T1000 (cell line): ENCODE measurements at places on chromosomes 6 and 20.
A peak's percentile ranks its signal among the peaks of the same experiment; 100 is the strongest.

DNA sequence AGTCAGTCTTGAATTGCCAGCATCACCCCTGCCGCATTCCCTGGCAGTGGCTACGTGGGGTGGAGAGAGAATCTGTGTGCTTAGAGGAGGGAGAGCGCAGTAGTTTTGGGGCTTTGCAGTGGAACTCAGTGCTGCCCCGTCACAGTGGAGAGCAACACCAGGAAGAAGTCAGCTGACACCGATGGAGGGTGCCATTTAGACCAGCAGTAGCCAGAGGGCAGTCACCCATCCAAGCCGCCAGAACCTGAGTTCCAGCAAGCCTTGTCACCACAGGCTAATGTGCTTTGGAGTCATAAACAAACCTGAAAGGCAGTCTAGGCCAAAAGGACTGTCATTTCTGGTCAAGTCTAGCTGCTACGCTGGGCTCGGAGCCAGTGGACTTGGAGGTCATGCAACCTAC lies 22.0 kb upstream of the PERP start:
- DNase-seq: no peak

DNA sequence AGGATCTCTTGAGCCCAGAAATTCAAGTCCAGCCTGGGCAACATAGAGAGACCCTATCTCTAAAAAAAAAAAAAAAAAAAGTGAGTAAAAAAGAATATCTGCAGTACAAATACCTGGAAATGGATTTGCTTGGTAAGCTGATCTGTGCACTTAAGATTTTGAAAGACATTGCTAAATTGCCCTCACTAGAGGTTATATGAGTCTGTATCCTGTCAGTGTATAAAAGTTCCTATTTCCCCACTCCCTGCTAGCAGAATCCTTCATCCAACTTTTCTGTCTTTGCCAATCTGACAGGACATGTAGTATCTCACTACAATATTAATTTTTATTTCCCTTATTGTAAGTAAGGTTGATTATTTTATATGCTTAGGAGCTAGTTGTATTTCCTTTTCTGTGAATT lies 36.1 kb downstream of the BICRAL start:
- no peak for DNase-seq

DNA sequence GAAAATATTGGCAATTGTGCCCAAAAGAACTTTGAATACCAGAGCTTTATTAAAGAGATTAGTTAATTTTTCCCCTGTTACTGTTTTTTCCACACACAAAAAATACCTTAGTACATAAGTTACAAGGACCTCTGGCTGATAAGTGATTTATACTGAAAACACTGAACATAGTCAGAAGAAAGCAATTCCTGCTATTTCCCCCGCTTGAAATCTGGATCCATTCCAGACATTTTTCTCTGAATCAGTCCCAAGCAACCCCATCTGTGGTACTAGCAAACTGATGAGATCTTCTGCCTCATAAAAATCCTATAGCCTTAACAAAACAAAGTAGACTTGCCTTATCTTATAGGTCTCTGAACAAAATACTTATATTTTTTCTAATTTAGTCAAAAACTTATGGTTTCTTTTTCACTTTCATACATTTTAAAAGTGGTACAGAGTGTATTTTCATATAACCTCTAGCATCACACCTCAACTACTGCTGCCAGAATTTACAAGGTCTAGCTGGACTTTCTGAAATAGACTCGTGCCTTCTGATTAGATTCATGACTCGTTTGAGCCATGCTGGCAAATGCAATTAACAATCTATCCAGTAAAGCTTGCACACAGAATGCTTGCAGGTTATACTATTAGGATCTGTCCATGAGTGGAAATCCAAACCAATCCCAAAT lies 111.9 kb downstream of the TBX18 start:
- DNase-seq: peak; percentile 57

GRCh38 chr6:10014557-10014956 lies 400.3 kb downstream of the TFAP2A start:
- no peak for DNase-seq

GRCh38 chr6:161198783-161199460 lies 74.9 kb downstream of the AGPAT4 start:
- DNase-seq: no peak

GRCh38 chr20:6165346-6165745 lies 42.5 kb upstream of the FERMT1 start:
- no peak for DNase-seq

DNA sequence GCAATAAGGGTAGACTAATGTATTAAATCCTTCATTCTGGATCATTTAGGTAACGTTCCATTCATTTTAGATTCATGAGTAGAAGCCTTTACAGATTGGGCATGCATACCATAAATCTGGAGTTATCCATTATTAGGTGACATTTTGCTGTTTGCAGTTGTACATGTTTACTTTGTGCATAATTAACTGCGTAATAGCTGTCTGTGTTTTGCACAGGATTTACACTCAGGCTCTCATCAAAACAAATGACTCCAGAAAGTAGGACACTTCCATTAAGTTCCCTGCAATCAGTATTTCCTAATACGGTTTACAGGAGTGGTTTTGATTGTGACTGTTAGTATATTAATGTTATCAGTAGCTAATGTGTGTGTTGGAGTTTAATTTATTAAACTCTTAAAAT lies 997.4 kb downstream of the HACE1 start:
- DNase-seq: no peak

GRCh38 chr20:47406849-47407682 lies 50.6 kb upstream of the ZMYND8 start:
- no peak for DNase-seq

DNA sequence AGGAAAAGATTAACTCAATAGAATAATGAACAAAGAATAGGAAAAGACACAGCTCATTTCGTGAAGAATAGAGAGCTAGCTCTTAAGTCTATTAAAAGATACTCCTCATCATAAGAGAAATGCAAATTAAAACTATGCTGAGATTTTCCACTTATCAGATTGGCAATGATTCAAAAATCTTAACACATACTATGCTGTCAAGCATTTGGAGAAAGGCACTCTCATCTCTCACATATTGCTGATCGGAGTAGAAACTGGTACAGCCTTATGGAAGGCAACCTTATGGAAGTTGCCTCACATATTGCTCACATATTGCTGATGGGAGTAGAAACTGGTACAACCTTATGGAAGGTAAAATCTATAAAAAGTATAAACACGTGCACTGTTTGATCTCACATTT lies 21.4 kb upstream of the PLAGL1 start:
- no peak for DNase-seq

GRCh38 chr6:20879526-20879925 lies 345.3 kb downstream of the CDKAL1 start:
- no peak for DNase-seq

DNA sequence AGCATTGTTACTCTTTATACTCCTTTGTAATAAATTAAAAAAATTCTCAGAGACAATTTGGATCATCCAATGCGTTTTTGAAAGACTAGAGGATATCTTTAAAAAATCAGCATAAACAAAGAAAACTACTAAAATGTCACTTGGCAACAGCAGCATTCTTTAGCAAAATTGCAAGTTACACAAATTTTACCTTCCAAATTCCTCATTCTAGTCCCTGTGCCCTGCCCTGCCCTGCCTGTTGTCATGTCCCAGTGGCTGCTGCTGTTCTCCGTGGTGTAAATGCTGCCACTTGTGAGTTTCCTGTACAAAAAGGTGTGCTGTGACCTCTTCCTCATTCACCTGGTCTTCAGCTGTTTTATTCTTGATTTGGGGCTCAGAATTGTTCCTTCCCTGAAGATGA lies 83.2 kb downstream of the CDC5L start:
- DNase-seq: no peak

DNA sequence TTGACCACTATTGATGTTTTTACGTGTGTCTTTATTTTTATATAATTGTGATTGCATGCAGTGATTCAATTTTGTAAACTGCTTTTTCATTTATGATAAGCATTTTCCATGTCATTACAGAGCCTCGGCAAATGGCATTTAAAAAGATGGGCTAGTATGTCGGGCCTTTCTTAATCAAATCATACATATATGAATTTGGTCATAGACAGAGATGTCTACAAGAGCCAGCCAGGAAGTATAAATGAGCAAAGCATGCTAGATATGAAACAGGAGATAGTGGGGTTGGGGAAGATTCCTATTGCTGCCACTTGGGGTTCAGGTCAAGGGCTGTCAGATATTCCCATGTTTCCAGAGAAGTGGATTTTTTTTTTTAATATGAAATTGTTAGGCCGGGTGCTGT lies 20.0 kb downstream of the KIF3B start:
- DNase-seq: no peak

- no peak for DNase-seq
These were observed 37.6 kb downstream of the SLC2A10 start for GRCh38 chr20:46746956-46747526.

- peak; percentile 59 for DNase-seq
These were observed at the start of gene STMN3 for GRCh38 chr20:63653041-63653973. Gene STMN3 (minus strand): TSS chr20:63653424. CDS start chr20:63653345, 79 bp downstream.

- DNase-seq: no peak
These were observed 30.1 kb upstream of the APMAP start for GRCh38 chr20:25022680-25023079.

- DNase-seq: no peak
These were observed 110.9 kb upstream of the SSTR4 start for GRCh38 chr20:22924046-22924737.

GRCh38 chr6:5851261-5851757 lies 155.4 kb downstream of the NRN1 start:
- DNase-seq: no peak
